CD4-positive, alpha-beta T cell treated with Interleukin-1 beta for 1 hour (primary cell): ENCODE measurements at places on chromosomes 3 and 15.
A peak's percentile ranks its signal among the peaks of the same experiment; 100 is the strongest.

DNA sequence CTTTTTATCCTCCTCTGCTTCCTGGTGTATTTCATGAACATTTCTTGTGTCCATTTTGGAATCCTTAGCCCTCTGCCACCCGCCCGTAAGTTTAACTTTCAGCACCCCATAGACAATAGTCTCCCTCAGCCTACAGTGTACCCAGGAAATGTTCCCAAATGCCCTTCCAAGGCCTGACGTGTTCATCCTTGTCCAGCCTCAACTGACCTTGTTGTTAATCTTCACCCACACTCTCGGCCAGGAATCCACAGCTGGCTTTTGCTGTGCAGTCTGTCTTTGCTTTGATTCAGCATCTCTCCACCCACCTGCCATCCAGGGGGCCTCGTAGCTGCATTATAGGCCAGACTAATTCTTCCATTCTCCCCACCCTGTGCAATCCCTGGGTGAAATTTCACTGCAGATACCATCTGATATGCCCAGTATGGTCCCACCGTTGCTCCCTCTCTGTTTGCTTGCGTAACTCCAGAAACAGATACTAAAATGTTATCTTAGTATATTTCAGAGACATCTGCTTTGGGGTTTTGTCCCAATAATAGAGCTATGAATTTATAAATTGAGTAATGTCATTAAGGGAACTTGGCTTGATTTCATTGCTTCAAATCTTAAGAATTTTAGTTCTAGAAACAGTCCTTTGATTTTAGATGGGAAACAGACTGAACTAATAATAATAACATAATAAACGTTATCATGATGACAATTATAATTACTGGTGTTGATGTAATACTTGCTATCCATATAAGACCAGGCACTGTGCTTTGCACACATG, 16.6 kb downstream of the GUCA1C start:
- DNase-seq, result no peak

GRCh38 chr3:52998771-52999513, 46.9 kb downstream of the SFMBT1 start:
- DNase-seq, result no peak

DNA sequence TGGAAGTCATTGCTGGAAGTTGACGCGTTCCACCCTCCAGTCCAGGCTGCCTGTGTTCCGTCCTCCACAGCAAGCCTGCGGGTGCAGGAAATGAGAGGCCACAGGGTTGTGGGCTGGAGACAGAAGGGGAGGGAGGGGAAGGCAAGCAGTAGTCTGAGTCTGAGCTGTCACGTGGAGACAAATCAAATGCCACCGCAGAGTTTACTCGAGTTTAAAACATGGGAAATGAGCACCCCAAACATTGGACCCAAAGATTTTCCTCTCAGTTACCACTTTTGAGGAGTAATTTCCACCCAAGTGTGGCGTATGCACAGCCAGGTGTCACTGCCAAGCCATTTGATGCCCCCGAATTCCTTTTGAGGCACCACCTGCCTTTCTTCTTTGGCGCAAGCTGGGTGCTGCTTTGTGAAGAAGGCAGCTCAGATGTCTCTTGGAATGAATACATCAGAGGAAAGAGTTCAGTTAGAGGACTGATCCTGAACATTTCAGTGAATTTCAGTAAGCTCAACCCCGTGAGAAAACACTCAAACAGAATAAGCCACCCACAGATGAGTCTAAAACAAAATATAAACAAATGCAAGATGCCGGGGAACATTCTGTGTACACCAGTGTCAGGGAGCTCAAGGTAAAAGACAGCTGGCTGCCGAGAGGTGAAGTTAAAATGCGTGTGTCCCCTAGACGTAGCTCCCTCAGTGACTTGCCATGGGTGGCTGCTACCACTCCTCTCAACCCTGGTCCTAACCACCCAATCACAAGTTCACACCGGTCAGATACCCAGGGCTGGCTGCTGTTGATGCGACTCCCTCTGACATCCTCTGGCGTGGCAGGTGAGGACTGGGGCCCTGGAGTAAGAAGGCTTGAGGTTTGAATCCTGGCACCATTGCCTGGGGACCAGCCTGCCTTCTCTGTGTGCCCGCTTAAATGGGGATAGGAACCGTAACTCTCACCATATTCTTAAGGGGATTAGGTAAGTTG, 203.8 kb downstream of the UACA start:
- peak; percentile 64 for DNase-seq

DNA sequence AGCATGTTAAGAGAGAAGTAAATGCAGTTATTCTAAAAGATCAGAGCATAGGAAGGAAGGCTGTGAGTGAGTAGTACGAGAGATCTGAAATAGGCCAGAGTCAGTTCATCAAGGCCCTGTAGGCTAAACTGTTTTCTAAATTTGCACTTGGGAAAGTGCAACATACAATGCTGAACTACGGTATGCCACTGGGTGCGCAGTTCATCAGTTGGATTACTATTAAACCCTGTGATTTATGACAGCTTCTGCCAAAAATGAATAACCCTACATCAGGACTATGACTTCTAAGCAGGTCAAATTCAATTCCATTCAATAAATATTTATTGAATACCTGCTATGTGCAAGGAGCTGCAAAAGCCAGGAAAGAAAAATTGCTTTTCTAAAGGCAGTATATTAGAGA, 10.8 kb downstream of the CBLB start:
- DNase-seq, result no peak

- no peak for DNase-seq
These were observed 276.7 kb upstream of the RARB start for GRCh38 chr3:25151281-25151902.

DNA sequence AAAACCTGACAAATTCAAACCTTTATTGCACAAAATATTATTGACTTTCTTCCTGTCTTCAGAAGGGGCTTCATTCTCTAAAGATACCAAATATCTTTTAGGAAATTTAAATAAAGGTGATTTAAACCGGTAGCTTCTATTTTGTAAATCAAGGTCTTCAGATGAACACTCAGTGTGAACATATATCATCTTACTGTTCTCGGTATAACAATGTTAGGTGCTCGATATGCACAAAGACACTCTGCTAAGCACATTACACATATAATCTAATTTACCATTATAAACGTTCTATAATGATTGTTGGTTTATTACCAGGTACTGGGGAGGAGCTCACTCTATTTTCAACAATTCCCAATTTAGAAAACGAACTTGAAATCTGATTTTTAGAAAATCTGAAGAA, 225.4 kb upstream of the AZI2 start:
- DNase-seq, result no peak

DNA sequence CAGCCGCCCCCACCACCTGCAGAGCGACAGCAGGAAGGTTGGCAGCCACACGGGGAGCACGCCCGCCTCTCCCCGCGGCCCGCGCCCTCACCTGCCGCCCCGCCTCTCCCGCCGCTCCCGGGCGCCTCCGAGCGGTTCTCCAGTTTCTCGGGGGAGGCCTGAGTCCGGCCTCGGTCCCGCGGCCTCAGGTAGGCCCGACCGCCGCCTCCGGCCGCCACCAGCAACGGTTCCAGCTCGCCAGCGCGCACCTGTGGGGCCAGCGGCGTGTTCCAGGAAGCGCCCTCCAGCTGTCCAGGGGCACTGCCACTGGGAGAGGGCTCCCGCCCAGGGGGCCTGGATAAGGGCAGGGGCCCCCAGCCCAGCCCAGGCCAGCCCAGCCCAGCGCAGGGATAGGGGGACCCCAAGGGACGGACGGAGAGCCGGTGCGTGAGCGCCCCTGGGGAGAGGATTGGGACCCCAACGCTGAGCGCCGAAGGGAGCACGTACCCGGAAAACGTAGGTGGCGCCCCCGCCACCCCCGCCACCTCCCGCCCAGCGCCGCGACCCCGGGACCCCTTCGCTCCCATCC, 2.2 kb downstream of the LTK start:
- no peak for DNase-seq

GRCh38 chr3:136862617-136863322, 762 bp downstream of the NCK1 start:
- DNase-seq, result peak; percentile 46

DNA sequence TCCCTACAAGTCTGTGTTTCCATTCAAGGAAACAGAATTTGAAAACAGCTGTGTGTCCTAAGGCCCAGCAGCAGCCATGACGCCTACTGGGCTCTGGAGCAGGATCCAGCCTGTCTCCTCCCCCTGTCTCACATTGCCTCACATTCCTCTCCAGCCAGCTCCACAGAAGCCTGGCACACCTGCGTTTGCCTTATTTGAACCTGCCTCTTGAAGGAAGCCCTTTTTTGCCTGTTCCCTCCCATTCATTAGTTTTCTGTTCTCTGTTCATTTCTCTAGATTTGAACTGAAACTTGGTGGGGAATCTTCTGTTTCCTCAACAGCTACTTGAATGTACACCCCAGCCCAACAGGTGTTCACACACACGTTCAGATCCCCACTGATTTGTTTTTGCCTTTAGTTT, 890.5 kb downstream of the TUSC7 start:
- DNase-seq, result no peak

- no peak for DNase-seq
These were observed 83.7 kb downstream of the ETV5 start for GRCh38 chr3:186025161-186025560.

DNA sequence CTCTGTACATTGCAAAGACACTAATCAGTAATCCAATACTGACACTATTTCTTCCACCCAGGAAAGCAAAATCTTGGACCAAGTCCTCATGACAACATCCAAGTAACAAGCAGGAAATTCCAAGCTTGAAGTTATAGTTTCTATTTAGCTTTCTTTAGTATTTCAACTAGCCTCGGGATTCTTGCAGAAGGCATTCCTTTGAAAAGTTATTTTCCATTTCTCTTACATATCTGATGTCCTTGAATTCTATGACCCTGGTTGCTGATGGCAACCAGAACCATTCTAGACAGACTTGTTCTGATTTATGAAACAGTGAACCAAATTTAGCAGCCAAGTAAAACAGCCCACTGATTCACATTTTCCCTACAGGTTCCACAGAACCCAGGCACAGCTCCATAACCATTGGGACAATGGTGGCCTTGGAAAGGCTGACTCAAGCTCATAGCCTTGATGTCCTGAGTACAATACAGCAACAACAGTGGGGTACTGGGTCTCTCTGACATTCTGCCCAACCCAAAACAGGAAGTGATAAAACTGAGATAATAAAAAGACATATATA, 26.5 kb downstream of the P3H2 start:
- no peak for DNase-seq

GRCh38 chr3:180961087-180961486, 28.4 kb downstream of the DNAJC19 start:
- no peak for DNase-seq

GRCh38 chr3:13066236-13066635, 7.0 kb downstream of the IQSEC1 start:
- DNase-seq, result no peak

DNA sequence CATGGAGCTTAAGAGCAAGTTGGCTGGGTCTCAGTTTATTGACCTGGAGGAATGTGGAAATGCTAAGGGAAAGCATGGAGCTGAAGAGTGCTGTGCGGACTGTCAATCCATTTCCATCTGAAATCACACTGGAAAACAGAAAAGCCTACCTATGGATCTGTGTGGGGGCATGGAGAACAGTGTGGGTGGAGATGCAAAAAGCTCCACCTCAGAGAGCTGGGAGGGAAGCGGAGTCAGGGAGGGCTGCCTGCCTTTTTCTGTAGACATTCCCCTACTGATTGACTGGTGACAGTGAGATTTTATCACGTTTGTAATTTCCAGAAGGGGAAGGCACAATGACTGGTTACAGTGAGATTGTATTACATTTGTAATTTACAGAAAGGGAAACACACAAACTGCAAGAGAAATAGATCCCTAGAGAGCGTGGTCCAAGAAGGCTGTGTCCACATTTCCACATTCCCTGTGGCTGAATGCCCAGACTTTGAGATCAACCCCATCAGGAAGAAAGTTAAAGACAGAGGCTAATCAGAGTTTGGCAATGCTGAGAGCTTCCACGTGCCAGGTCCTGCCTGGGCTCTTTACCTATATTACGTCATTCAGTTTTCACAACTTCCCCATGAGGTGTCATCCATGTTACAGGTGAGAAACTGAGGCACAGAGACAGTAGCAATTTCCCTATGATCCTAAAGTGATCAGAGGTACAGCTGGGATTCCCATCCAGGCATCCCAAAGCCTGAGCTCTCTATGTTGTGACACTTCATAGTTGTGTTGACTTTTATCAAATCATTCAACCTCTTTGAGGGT, 67.7 kb upstream of the NSMCE3 start:
- DNase-seq, result no peak

- no peak for DNase-seq
These were observed 13.6 kb upstream of the RBMS3 start for GRCh38 chr3:29267226-29267625.

DNA sequence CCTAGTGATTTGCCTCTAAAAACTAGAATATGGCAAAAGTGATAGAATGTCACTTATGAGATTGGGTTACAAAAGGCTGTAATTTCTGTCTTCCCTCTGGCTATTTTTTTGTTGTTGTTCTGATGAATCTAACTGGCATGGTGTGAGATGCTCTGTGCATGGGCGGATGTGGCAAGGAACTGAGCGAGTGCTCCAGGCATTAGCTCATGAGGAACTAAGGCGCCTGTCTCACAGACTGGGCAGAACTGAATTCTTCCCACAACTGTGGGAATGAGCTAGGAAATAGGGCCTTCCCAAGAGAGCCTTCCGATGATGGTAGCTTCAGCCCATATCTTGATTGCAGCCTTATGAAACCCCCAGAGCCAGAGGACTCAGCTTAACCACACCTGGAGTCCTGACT, 222.5 kb downstream of the NR2F2 start:
- DNase-seq, result no peak

DNA sequence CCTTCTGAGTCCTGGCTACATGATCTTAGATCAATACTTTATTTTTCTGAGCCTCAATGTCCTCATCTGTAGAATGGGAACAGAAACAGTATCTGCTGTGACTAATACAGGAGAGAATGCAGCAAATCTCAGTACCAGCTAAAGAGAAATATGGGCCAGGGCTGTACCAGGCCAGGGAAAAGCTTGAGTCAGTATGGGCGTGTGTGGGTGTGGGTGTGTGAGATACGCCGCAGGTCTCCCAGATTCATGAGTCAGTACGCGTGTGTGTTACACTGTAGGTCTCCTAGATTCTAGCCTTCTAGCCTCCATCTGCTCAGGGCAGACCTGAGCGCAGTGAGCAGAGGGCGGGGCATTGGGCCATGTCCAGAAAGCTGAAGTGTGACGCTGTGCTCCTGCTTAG, 15.2 kb downstream of the GNAI2 start:
- no peak for DNase-seq

- no peak for DNase-seq
These were observed 102.4 kb downstream of the NR1D2 start for GRCh38 chr3:24047513-24047912.

GRCh38 chr3:78344918-78345317, 1305.0 kb downstream of the ROBO2 start:
- no peak for DNase-seq

DNA sequence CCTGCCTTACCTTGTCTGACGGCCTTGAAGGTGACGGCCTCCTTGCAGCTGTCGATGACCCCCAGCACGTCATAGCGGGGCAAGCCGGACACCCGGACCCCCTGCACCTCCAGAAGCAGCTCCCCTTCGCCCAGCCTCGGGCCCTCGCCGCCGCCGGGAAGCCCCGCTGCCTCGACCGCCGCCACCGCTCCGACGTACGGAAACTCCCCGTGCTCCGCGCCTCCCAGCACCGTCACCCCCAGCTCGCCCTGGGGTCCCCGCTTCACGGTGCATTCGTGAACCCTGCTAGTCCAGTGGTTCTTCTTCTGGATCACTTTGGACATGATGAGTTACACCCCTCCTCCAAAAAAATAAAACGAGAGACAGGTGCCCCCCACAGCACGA, 740 bp downstream of the MAGI1 start:
- DNase-seq, result no peak
